ENCODE measurements at places on chromosomes 4 and X.

DNA sequence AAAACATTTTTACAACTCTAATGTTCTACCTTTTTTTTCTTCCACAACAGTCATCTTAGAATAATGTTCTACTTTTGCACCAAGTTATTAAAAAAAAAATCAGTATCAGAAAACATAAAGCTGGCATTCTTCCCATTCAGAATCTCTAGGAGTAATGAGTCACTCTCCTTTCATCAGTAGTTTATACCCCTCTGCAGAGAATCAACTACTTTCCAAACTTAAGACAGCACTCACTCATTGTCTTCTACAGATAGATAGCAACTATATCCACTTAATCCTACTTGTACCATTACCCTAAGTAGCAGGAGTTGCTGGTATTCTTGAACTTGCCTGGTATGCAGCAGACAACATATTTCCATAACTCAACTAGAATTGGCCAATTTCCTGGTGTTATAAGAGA lies 3.2 kb downstream of the TIGD4 start:
- DNase-seq: peak; percentile 13

DNA sequence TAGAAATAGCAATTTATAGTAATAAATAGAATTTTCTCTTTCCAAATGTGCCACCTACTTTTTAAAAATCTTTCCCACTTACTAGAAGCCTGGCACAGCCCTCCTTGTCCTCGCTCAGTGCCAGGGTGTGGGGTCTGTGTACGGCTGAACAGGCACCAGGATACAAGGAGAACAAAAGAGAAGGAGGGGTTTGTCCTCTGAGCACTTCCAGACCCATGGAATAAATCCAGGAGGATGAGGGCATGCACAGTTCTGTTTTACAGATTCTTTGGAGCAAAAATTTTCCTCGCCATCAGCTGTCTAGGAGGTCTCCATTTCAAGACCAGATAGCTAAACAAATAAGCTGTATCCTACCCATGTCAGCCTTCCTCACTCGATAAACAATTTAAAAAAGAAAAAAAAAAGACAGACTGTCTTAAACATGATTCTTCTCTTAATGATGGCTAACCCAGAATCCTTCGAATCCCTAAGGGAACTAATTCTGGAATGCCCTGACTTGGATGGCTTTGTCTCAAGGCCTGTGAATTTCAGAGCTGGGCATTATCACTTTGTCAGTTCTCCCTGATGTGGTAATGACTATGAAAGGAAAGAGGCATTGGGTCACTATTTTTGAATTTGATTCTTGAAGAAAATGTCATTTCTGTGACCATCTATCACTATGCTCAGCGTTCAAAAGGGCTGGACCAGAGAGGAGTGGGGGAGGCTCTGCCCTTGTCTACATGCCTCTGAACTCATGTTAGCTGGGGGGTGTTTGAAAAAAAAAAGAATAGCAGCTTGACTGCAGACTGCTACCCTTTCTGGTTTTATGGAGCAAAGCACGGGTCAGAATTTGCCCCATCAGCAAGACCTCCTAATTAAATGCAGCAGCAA lies 151.0 kb downstream of the DCTD start:
- no peak for DNase-seq

DNA sequence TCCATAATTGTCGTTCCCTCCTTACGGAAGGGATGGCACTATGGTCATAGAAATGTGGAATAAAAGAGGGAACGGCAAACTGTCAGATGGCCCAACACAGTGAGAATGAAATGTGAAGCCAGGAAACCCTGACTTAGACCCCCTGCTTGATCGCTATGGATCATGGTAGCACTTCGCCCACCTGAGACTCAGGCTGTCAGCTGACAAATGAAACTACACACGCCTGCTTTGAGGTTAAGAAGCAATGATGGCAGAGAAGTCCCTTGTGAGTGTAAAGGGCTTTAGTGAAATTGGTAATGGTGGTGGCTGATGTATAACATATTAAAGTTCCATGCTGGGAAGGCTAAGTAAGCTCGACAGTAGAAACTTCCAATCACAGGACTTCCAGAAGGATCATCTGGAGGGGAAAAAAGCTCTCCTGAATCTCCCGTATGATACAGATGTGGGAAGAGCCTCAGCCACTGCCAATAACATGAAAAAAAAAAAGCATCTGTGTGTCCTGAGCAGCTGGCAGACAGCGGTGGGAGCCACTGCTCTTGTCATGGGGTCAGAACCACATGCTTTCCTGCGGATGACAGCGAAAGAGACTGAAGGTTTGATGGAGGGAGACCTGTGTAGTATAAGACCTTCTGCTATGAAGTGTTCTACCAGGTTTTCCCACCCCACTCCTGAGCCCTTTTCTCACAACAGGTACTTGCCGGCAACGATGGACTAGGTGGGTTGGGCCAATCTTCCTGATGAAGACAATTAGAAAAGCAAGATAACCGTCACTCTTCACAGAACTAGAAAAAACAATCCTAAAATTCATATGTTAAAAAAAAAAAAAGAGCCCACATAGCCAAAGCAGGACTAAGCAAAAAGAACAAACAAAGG lies 107.6 kb downstream of the AFAP1 start:
- DNase-seq: no peak

GRCh38 chr4:124980276-124980752 lies 267.8 kb upstream of the ANKRD50 start:
- peak; percentile 95 for DNase-seq

- DNase-seq: no peak
Observed at GRCh38 chr4:7294176-7294756, 101.9 kb downstream of the SORCS2 start.

- DNase-seq: no peak
Observed at GRCh38 chr4:2256781-2257191, 5.1 kb downstream of the MXD4 start.

GRCh38 chr4:113350576-113350975 lies 301.1 kb downstream of the ANK2 start:
- DNase-seq: no peak

- DNase-seq: no peak
Observed at GRCh38 chr4:58541926-58542325, 1431.7 kb upstream of the IGFBP7 start.

DNA sequence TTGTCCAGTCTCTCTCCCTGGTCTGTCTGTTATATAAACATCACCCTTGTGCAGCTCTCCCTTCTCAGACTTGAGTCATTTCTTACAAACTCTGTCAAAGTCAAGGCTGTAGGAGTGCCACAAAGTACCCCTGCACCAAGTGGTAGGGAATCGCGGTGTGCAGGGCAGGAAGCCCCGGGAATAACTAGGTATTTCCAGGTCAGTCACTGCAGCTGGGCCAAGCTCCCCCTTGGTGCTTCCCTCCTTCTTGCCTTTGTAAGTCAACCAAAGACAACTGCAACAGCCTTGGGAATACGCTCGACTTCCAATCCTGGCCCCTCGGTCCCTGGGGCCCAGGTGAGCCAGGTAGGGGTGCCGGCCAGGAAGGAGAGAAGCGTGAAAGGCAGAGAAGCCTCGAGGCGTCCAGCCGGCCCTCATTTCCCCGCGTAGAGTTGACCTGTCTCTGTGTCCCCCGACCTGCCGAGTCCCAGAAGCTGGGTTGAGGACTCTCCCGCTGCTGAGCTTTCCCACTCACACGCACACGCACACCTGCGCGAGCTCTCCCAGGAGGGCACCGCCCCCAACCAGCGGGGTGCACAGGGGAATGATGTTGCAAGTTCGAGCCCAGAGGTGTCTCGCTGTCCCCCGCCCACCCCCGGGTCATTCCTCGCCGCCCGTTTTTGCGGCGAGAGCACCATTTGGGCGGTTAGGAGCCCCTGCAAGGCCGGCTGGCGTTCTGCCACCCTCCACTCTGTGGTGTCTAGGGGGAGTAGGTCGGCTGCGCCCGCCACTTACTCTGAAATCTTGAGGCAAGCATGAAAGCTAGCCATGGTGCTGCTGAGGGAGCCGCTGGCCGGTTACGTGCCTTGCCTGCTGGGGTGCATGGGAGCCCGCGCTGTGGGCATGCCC lies 22.8 kb upstream of the KIAA1210 start:
- DNase-seq: peak; percentile 5

- DNase-seq: no peak
Observed at GRCh38 chrX:95040104-95040503, 1366.1 kb downstream of the FAM133A start.

- DNase-seq: no peak
Observed at GRCh38 chrX:107736781-107737531, 38.6 kb downstream of the TSC22D3 start.

DNA sequence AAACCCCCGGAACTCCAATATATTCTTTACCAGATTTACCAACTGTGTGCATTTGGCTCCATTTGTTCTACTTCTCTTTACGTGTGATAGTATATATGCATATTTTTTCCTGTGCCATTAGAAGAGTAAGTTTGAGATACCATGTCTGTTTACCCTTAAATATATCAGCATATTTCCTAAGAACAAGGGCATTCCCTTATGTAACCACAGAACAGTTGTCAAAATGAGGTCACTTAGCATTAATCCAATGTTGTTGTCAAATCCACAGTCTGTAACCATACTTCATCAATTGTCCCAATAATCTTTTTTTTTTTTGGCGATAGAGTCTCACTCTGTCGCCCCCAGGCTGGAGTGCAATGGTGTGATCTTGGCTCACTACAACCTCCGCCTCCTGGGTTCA lies 55.2 kb downstream of the TBC1D14 start:
- DNase-seq: no peak

DNA sequence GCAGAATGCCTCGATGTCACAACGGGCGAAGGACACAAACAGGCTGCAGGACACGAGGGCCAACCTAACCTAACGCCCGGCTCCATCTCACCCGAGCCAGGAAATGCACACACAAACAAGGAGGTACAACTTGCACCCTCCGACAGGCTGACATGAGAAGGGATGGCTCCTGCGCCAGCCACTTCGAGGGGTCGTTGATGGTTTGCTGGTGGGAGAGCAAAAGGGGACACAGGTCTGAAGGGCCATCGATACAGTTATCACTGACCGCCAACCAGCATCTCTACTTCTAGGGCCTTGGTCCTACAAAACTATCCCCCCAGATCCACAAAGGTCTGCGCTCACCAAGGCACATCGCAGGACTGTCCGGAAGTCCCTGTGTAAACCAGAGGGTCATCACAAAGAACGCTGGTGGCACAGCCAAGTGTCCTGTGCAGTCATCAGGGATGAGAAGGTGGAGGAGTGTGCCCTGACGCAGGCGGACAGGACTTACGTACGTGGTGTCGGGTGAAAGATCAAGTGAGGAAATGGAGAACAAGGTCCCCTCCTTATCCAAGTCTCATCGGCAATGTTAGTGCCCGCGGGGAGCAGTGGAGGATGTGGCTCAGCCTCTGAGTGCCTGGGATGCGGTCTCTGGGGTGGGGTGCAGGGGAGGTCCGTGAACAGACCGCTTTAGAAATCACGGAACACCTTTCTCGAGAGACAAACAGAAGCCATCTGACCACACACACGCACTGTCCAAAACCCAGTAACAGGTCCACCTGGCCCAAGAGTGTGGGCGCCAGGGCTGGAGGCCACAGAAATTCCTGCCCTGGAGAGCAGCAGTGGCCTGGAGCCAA lies 7.0 kb downstream of the MXD4 start:
- no peak for DNase-seq

DNA sequence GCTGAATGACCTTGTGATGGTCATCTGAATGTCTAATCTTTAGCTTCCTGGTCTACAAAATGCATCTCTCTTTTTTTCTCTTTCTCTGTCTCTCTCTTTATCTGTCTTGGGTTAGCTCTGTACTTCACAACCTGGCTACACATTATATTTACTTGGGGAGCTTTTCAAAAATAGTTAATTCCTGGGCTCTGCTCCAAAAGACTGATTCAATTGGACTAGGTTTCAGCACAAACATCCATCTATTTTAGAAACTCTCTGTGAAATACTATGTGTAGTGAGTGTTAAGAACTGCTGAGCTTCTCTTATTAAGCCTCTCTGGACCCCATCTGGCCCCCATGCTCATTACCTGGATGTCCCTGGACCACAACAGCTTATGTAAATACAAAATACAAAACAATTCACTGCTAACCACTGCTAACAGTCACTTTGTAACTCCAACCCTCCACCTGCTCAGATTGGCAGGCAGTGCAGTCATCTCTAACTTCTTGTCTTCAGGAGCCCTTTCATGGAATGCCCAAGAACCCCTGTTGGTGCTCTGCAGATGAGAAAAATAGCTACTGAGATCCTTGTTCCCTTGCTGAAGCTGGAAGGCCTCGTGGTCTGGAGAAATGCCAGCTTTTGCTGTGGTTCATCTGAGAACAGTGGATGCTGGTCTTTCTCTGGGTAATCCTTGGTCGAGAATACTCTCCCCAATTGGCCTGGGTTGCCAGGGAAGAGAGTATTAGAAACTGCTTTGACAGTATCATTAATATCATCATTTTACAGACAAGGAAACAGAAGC lies 14.8 kb upstream of the BOD1L1 start:
- peak; percentile 67 for DNase-seq

DNA sequence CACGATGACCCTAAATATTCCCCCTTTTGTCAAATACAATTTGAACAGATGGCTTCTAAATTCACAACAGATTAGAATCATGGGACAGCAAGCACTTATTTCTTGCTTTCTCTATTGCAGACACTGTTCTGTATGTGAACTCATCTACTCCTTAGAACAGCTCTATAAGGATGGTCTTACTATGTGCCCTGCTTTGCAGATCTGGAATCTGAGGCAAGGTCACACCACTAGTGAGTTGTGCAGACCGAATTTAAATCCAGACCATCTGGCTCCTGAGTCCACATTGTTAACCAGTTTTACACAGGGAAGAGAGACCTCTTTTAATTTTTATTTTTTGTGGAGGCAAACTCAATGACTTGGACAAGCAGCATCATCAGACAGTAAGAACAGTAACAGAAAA lies 50.2 kb downstream of the GPRIN3 start:
- DNase-seq: no peak

- peak; percentile 84 for DNase-seq
Observed at GRCh38 chr4:153221783-153222706, 17.8 kb downstream of the TRIM2 start.

GRCh38 chrX:136598631-136599030 lies 49.3 kb upstream of the CD40LG start:
- no peak for DNase-seq

- DNase-seq: no peak
Observed at GRCh38 chr4:142242156-142242555, 603.9 kb downstream of the INPP4B start.

- DNase-seq: no peak
Observed at GRCh38 chr4:77996076-77996475, 61.0 kb upstream of the FRAS1 start.

DNA sequence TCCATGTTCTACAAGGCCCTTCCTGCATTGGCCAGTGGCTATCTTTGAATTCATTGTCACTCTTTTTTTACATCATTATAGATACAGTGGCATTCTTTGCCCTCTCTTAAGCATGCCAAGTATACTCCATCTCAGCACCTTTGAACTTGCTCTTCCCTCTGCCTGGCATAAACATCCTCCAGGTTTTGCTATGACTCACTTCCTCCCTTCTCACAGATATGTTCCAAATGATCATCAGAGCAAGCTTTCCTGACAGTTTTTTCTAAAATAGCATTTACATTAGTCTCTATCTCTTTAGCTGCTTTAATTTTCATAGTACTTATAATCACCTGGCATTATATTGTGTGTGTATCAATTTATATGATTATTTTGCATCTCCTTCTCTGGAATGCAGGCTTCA lies 553.3 kb upstream of the MAGEB2 start:
- DNase-seq: peak; percentile 51
